SK-MEL-5 (cell line): ENCODE measurements at places on chromosomes 6 and 20. TPM values are rescaled to one million over a fixed set of nuclear protein-coding genes. Genes with fewer than 3 reads are reported as not detected.

DNA sequence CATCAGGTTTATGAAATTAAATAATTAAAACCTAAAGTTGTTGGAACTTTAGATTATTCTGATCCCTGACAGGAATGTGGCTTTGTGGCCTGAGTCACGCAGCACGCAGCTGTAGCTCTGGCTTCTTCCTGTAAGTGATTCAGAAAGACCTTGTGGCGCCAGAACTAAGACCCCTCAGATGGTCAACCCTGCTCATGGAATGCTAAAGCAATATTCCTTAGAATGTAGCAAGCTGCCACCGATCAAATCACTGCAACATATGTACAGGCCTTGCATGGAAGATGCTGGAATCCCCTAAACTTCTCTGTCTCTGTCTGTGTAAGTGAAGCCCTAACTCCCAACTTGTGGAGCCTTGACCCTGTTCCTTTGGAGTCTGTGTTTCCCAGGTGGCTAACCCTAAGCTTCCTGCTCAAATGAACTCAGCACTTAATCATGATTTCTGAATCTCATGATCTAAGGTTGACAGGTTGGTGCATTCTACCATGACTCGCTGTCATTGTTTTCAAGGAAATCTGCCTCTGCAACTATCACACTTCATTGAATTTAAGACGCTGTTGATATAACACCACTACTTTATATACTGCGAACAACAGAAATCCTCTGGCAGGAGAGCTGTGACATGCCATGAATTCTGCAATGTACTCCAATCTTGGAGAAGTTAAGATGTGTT is 111.2 kb upstream of the CST7 start:
- DNase-seq = no peak

Gene PTCRA
- total RNA-seq = 6.2 and 9.7 TPM in 2 replicates

Gene THBD
- not detected in 2 replicates for total RNA-seq

DNA sequence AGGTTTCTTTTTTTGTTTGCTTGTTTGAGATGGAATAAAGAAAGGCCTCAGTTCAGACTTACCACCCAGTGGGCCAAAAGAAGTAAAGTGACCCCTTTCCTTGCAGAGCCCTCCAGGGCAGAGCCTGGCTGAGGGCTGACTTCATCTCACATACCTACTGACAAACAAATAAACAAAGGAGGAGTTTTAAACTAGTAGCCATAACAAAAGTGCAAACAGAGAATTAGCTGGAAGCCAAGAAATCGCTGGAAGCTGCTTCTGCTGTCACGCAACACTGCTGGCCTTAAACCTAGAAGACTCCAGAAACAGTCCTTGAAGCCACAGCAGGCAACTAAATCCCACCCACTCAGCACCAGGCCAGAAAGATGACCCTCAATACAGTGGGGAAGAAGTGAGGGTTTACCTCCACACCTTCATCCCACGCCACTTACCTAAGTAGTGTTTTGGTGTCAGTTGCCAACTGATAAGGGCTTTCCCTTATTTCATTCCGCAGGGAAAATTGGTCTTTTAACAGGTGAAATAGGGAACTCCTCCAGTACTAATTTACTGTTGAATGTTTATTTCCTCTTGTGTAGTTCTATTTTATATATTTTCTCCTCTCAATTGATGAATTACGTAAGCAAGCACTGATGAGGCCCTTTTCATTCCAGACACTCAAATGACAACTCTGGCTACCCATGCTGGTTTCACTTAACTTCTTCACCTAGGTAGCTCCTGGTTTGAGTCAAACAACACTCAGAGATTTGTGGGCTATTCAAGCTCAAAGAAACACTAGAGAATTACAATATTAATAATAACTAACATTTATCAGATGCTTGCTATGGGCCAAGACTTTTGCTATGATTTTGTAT is 46.2 kb downstream of the EDN1 start:
- DNase-seq = no peak

GRCh38 chr6:3794092-3794491 is 42.6 kb upstream of the PXDC1 start:
- no peak for DNase-seq

DNA sequence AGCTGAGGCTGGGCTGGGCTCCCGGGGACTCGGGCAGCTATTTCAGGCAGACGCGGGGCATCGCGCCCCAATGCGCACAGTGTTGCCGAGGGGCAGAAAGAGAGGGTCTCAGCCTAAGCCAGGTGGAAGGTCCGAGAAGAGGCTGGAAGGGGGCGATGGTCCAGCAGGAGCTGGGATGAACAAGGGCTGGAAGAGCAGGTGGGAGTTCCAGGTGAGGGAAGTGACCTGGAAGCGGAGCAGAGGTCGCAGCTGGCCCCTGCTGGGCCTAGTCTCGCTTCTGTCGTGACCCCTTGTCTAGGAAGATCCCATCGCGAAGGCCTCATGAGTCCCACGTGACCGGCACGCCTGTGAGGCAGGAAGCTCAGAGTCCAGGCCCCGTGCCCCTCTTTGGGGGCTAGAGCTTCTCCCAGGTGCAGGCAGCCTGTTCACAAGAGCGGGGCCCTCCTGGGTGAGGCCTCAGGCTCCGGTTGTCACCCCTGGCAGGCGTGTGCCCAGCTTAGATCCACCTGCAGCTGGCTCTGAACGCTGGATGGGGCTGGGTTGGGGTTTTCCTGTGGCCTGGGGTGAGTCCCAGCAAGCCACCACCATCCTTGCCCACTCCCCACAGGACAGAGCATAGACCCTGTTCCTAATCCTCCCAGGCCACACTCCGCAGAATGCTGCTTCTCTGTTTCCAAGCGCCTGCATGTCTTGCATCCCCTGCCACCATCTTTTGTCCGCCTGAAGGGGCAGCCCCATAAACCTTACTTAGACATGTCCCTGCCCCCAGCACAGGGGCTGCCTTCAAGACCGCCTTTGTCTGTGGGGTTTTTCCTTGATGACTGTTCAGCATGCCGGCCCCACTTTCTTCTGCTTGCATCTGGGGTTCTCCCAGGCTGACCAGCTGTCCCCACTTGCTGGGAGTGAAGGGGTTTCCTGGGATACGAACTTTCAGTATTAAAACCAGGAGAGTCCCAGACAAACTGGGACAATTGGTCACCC is 15.1 kb downstream of the SLC22A3 start:
- DNase-seq = no peak

DNA sequence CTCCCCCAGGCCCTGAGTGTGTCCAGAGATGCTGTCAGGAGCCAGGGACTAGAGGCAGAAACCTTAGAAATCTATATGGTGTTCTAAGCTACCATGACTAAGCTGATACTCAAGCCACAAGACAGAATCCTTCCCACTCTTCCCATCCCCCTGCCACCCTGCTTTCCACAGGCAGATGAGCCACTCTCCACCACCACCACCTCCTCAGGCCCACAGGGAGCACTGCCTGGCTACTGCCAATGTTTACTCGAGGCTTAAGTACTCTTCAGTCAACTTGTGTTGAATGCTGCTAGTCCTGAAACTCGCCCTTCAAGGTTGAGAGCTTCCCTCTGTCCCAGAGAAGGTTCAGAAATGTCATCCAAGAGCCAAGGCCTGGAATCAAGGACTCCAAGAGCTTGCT is 56.2 kb downstream of the CENPW start:
- DNase-seq = no peak

Gene FHL5
- total RNA-seq = not detected in 2 replicates

- no peak for DNase-seq
Measured at GRCh38 chr6:135647521-135647920, 150.0 kb upstream of the AHI1 start.

- DNase-seq = no peak
Measured at GRCh38 chr6:159089443-159089842, 44.7 kb upstream of the TAGAP start.

Gene CST7
- 0.29 and 0.45 TPM in 2 replicates for total RNA-seq

Gene FILIP1
- total RNA-seq = 0.03 TPM in 1 of 2 replicates, not detected in the other

- peak; percentile 78 for DNase-seq
Measured at GRCh38 chr6:122381494-122382265, 17.8 kb upstream of the HSF2 start.

GRCh38 chr6:89859744-89860143 is 30.1 kb downstream of the CASP8AP2 start:
- DNase-seq = no peak

Gene MYCT1
- 0.11 TPM in 1 of 2 replicates, not detected in the other for total RNA-seq

- DNase-seq = no peak
Measured at GRCh38 chr6:86782328-86782727, 155.0 kb upstream of the HTR1E start.

DNA sequence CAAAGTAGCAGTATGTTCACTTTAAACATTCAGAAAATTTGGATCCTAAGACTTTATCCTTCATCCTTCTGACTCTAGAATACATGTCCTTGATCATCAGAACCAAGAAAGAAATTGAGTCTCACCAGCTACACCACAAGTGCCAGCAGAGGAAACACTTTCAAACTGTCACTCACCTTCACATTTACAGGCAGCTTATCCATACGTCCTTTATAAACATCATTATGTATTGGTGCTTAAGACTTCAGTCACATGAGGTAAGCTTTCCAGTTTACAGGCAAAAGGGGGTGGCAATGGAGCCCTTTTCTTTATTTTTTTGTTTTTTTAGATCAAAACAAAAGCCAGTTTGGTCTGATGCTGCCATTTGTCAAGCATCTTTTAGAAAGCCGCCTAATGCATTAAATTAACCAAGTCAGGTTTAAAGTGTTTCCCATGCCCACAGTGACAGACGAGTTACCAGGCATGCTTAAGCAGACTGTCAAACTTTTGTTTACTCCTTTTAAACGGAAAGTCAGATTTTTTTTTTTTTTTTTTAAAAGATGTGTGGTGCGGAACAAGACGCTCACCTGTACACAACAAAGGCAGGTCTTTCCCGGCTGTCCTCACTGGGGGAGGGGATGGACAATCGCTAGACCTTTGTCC is 952 bp upstream of the BRPF3 start:
- DNase-seq = no peak

DNA sequence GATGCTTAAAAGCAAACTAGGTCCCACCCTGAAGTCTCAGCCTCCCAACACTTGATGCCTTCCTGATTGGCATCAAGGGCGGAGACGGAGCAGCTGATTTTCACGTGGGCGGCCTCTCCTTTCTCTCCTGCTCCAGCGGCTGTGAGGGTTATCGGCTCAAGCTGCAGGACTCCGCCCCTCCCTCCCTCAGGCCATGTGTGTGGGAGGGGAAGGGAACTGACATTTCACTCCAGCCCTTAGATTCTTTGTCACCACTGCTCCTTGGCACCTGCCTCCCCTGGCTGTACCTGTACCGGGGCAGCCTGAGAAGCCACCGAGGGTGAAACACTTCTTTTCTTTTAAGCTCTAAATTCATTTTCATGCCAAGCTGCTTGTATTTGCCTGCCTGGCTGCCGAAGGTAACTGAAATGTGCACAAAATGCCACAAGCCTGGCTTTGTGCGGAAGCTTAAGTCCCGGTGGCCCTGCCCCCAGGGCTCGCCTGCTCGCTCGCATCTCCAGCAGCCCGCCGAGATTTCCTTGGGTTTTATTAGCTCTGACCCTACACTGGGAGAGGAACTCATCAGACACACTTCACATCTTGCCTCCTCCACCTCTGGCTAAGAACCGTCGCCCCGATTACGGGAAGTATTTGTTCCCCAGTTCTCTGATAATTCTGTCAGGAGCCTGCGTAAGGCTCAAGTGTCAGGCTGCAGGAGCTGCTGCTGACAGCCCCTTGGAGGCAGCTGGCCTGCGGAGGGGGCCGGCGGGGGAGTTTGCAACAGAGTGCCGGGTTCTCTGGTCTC is 9.6 kb upstream of the CPNE5 start:
- DNase-seq = peak; percentile 73

GRCh38 chr6:90204327-90205056 is 92.2 kb downstream of the BACH2 start:
- no peak for DNase-seq

Gene NCOA7
- 22.5 and 23.7 TPM in 2 replicates for total RNA-seq

Gene EBF4
- total RNA-seq = 0.50 and 2.0 TPM in 2 replicates

Gene SLC12A5
- 0.74 and 1.5 TPM in 2 replicates for total RNA-seq

DNA sequence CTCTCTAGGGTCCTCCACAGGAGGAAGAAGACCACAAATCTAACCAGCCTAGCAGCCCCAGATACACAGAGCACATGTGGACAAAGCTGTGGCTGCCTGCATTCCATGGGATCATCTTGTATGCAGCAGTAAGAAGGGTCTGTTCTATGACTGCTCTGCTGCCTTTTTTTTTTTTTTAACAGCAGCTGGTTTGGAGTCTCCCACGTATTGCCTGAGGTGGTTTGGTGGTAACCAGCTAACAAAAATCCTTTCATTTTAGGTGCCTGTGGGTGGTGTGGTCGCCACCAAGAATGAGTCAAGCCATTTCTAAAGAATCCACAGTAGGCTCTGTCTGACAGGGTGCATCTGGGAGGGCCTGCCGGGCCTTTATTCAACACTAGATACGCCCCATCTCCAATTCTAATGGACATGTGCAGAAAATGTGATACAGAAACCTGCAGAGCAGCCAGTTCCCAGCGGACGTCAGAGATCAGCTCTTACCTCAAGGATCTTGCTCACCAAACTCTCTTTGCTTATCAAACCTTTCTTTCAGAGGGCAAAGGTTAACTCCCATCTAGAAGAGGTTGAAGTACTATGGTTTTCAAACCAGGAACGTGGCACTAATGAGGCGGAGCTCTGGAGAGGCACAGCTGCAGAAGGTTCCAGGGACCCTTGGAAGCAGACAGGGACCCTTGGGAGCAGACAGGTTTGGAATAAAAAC is 32.0 kb downstream of the GNAS-AS1 start:
- DNase-seq = peak; percentile 92

- no peak for DNase-seq
Measured at GRCh38 chr6:160076009-160076408, 45.6 kb upstream of the SLC22A1 start.

DNA sequence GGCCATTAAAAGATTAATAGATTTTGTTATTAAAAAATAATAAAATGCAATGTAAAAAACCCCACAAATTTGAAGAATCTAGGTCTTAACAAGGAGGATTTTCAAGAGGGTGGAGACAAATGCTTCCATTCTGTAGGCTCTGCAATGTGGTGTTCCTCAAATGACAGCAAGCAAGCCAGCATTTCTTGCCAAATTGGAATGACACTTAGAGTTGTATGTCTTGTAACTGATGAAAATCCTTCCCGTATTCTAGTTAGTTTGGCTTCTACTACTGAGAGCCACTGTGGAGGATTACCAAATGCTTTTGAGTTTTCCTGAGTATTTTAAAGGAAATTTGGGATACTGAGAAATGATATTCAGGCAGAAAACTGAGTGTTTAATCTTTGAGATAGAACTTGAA is 1225.5 kb upstream of the CITED2 start:
- no peak for DNase-seq

GRCh38 chr6:7062451-7063162 is 45.2 kb upstream of the RREB1 start:
- DNase-seq = no peak

DNA sequence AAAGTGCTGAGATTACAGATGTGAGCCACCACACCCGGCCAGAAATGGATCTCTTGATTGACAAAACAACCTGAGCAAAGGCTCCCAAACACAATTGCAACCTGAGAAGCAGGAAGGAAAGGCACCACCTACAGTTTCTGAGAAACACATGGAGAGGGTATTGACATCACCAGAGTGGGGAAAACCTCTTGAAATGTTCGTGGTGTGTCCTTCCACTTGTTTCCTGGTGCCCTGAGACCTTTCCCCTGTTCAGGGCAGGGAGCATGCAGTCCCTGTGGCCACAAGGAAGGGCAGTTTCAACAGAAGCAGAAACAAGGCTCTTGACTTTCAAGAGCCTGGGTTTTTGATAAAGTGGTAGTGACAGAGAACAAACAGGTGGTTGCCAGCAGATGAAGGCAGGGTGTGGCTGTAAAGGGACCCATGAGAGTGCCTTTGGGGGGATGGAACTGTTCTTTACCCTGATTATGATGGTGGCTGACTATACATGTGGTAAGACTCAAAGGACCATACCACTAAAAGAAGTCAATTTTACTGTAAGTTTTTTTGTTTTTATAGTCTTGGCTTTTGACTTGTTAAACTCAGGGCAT is 3.2 kb upstream of the BPIFA1 start:
- DNase-seq = no peak
